ENCODE measurements at places on chromosomes 2 and 18.

GRCh38 chr2:70161069-70161534 is 29.7 kb downstream of the C2orf42 start:
- no peak for DNase-seq

- DNase-seq = no peak
Measured at GRCh38 chr2:64063454-64063853, 44.2 kb upstream of the VPS54 start.

- no peak for DNase-seq
Measured at GRCh38 chr2:25712455-25712854, 39.1 kb upstream of the DTNB start.

GRCh38 chr2:219612577-219613286 is 14.7 kb upstream of the SLC4A3 start:
- DNase-seq = no peak

GRCh38 chr2:137590102-137590501 is 374.2 kb upstream of the HNMT start:
- DNase-seq = no peak

GRCh38 chr2:217707131-217707611 is 295.6 kb downstream of the TNS1 start:
- no peak for DNase-seq

GRCh38 chr2:204051984-204052556 is 115.5 kb downstream of the ICOS start:
- no peak for DNase-seq

GRCh38 chr2:237863102-237863511 is 3.7 kb downstream of the RAMP1 start:
- no peak for DNase-seq

GRCh38 chr2:64111426-64111825 is 32.8 kb downstream of the PELI1 start:
- DNase-seq = no peak

Measured in HTR-8/SVneo (cell line).